ENCODE measurements at places on chromosomes 4 and X. TPM values are rescaled to one million over a fixed set of nuclear protein-coding genes. Genes with fewer than 3 reads are reported as not detected.

CFI gene
- total RNA-seq: 12.2 TPM

BEX1 gene
- 0.96 TPM for total RNA-seq

RPA4 gene
- 0.72 TPM for total RNA-seq

HERC5 gene
- total RNA-seq: 0.08 TPM

DEFB131A gene
- not detected for total RNA-seq

CYBB gene
- not detected for total RNA-seq

TCEAL5 gene
- not detected for total RNA-seq

BEX4 gene
- 21.2 TPM for total RNA-seq

OSTC gene
- 282 TPM for total RNA-seq

ANK2 gene
- total RNA-seq: 8.9 TPM

PRRG3 gene
- not detected for total RNA-seq

ZFP42 gene
- total RNA-seq: 0.32 TPM

ASB9 gene
- total RNA-seq: not detected

RIPPLY1 gene
- not detected for total RNA-seq

UGT2A3 gene
- not detected for total RNA-seq

JCHAIN gene
- total RNA-seq: 1.3 TPM

PRMT9 gene
- total RNA-seq: 5.3 TPM

FSTL5 gene
- 0.13 TPM for total RNA-seq

TNIP3 gene
- total RNA-seq: not detected

KCTD8 gene
- 0.78 TPM for total RNA-seq

SLC25A4 gene
- total RNA-seq: 5.8 TPM

HSFX4 gene
- not detected for total RNA-seq

MAGEB2 gene
- total RNA-seq: not detected

CNKSR2 gene
- 1.0 TPM for total RNA-seq

POLN gene
- 0.96 TPM for total RNA-seq

NEIL3 gene
- total RNA-seq: 8.4 TPM

CSAG3 gene
- not detected for total RNA-seq

SATL1 gene
- total RNA-seq: not detected

SSX2B gene
- not detected for total RNA-seq

LSM6 gene
- 21.6 TPM for total RNA-seq
